ENCODE measurements at places on chromosomes 3 and 15.

DNA sequence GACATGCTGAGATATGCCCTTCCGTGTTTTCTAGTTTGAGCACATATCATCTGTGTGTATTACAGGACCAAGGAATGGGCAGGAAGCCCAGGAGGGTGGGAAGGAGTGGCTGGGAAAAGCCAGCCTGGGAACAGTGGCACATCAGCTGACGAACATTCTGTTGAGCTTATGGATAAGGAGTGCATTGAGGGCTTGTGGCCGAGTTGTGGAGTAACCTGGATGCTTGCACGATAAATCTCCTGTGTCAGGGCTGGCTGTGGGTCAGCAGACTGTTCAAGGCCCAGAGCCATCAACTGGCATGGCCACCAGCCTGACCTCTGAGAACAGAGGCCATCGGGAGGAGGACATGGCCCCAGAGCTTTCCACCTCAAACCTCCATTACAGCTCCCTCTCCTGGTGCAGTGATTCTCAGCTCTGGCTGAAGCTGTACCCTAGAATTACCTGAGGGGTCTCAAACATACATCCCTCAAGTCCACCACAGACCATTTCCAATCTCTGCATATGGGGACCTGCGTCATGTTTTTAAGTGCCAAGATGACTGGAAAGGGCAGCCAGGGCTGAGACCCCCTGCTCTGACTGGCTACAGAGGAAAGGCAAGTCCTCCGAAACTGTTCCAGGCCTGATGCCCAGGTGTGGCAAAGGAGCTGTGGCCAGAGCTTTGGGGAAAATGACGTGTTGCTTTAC, 4.8 kb upstream of the VILL start:
- DNase-seq, result no peak

GRCh38 chr3:128846486-128846891, 32.9 kb upstream of the ACAD9 start:
- no peak for DNase-seq

DNA sequence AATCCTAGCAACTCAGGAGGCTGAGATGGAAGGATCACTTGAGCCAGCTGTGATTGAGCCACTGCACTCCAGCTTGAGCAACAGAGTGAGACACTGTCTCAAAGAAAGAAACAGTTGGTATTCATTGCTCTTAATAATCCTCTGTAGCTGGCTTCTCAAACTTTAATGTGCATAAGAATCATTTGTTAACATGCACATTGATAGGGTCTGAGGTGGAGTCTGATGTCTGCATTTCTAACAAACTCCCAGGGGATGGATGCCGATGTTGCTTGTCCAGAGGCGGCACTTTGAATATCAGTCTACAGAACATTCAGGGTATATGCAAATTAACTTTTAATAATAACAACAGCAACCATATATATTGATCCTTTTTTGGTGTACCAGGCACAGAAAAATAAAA, 39.9 kb downstream of the NKIRAS1 start:
- no peak for DNase-seq

DNA sequence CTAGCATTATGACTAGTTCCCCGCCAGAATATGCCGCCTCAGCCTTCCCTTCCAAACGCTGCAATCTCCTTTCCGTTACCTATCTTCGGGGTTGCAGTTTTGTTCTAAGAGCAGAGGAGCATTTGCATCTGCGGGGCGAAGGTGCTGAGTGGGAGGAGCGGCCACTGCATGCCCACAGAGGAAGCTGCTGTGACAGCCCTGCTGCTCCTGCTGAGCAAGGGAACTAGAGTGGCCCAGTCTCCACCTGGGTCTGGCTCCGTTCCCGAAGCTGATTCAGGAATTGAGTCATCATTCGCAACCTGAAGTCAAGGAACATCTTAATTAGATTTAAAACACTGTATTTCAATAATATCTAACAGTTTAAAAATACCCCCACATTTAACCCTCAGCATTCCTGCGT, 98.2 kb upstream of the TJP1 start:
- no peak for DNase-seq

DNA sequence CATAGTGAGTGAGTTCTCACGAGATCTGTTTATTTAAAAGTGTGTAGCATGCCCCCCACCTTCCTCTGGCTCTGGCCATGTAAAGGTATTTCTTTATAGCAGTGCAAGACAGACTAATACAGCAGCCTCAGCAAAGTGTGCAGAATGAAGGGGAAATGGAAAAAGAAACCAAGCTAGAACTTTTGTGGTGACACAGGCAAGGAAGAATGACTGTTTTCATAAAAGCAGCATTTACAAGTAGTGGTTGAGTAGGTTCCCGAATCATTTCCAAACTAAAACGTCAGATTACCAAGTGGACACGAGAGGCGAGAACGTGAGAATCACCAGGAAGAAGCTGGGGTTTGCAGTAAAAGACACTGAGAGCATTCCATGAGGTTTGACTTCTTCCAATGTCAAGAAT, 100.2 kb upstream of the AKAP13 start:
- DNase-seq, result no peak
